ENCODE measurements at places on chromosomes 1 and 21. TPM values are rescaled to one million over a fixed set of nuclear protein-coding genes. Genes with fewer than 3 reads are reported as not detected.

COA7 gene
- total RNA-seq, result 14.2 TPM

FMO5 gene
- total RNA-seq, result 0.62 TPM

DNA sequence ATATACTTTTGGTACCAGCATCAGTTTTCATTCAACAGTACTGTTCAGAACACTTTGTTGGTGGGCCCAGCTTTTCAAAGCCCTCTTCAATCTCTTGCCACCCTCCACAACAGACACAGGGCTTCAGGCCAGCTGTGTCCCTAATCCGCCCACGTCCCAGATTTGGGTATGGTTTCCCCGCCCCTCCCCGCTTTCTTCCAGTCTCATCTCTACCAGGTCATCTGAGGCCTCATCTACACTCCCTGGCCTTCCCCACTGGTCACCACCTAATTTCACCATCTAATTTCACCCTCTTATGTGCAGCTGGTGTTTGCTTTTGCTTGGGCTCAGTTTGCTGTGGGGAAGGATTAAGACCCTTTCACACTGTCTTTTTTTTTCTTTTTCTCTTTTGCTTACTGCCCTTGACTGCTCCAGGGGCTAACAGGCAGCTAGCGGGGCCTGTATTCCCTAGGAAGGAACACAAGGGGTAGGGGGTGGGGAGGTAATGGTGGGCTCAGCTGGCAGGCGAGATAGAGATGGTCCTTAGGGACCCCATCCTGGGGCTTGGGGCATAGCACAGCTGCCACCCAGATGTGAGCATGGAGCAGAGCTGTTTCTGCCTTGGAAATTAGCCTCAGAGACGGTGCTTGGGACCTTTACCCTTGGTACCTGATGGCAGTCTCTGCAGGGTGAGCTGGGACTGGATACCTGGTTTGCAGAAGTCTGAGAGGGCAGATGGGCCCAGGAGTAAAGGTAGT lies 3.8 kb upstream of the EPB41 start:
- DNase-seq, result no peak

L1TD1 gene
- 0.67 TPM for total RNA-seq

PDC gene
- not detected for total RNA-seq

- no peak for DNase-seq
Observed at GRCh38 chr1:47036764-47037163, 13.3 kb downstream of the CYP4X1 start.

GRCh38 chr1:26469558-26469957 lies 2.7 kb upstream of the HMGN2 start:
- DNase-seq, result no peak

- peak; percentile 84 for DNase-seq
Observed at GRCh38 chr1:24080131-24080530, 31.8 kb downstream of the MYOM3 start.

DNA sequence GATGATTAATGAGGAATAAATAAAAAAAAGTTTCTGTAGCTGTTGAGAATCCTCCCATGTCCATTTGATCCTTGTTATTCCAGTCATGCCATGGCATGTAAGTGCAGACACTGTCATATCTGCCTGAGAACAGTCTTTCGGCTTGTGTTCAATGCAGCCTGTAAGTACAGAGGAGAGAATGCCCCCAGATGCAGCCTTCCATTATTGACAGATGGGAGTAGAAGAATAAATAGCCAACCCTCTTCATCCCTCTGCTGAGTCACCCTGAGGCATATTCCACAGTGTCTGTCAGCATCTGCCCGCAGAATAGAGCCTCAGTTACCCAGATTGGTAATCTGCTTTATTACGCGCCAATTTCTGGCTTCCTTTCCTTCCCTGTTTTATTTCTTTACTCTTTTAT lies 139.4 kb downstream of the LRRC7 start:
- DNase-seq, result no peak

KRTAP19-1 gene
- total RNA-seq, result not detected

DNA sequence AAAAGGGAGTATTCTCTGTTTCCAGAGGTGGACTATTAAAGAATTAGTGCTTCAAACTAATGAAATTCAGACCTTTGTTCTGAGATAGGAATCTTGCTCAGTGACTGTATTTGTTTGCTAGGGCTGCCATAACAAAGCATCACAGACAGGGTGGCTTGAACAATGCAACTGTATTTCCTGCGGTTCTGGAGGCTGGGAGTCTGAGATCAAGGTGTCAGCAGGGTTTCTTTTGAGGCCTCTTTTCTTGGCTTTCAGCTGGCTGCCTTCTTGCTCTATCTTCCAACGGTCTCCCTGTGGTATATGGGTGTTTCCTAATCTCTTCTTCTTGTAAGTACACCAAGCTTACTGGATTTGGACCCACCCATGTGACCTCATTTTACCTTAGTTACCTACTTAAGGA lies 264.6 kb upstream of the PROX1 start:
- no peak for DNase-seq

DNA sequence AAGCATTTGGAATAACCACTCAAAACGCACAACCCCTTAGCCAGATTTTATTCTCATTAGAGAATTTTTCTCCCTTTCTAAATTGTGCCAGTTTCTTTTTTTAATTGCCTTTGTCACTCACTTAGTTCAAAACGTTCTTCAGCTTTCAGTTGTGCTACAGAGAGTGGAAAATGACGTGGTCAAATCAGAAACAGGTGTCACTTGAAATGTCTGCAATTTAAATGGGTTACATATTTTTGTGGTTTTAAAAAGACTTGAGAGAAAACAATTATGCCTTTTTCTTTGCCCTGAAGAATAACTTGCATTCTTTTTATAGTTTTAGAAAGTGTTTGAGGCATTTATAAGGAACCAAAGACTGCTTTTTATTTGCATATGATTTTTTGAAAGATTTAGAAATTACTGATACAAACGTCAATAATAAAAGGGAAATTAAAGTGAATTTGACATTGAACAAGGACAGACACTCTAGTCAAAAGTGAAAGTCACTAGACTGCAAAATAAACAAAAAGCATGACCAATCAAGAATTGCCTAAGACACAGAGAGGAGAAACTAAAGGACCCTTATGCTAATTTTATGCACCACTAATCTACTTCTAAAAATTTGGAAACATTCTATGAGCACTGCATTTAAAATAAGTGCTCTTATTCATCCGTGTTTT lies 191.0 kb downstream of the TPR start:
- DNase-seq, result no peak

- DNase-seq, result no peak
Observed at GRCh38 chr1:54955359-54955758, 25.1 kb upstream of the TMEM61 start.

GRCh38 chr1:223667484-223668182 lies 2.1 kb upstream of the CAPN8 start:
- no peak for DNase-seq

DNA sequence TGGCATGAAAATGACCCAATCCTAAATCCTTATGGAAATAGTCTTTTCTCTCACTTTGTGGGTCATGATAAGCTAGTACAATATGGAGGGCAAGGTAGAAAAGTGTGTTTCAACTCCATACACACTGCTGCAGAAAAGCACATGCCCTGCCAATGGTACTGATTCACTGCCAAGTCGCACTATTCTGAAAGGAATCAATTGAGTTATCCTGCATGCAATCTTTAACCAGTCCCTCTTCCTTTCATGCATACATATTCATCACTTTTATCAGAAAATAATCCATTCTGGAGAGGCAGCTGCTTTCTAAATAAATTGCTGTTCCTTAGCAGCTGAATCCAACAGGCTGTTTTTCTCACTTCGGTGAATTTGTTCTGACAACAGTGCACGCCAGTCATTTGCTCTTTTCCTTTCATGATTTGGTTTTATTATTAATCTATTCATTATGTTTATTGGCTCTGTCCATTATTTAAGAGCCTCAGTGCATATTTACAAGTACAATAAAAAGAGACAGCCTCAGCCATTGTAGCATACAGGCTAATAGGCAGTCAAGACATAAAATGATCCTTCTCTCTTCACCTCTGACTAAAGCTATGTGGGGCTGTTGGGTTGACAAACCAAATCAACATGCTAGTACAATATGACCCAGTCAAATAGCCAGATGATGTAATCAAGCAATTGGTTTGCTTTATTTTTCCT lies 108.8 kb downstream of the CHD1L start:
- DNase-seq, result no peak

GRCh38 chr1:235919833-235920441 lies 53.2 kb upstream of the LYST start:
- no peak for DNase-seq

GRCh38 chr1:107871687-107872395 lies 93.1 kb downstream of the VAV3 start:
- DNase-seq, result no peak

EPHX1 gene
- total RNA-seq, result 39.2 TPM

FMO1 gene
- 1.3 TPM for total RNA-seq

GRCh38 chr1:164767752-164768402 lies 208.9 kb downstream of the PBX1 start:
- DNase-seq, result no peak

DNA sequence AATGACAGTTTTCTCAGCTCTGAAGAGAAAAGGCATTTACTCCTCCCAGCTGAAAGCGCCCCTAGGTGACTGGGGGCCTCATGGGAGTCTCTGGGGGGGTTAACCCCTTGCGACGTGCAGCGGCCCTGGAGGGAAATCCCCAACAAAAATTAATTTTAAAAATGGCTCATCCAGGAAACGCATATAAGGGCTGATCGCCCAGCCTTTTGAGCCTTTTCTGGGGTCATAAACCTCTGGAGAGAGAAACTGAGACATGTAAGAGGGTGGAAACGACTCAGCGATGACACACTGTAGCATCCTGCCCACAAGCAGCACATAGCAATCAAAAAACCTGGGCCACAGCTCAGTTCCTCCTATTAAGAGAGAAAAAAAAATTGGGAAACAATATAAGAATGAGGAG lies 20.4 kb upstream of the HPDL start:
- DNase-seq, result no peak

DNA sequence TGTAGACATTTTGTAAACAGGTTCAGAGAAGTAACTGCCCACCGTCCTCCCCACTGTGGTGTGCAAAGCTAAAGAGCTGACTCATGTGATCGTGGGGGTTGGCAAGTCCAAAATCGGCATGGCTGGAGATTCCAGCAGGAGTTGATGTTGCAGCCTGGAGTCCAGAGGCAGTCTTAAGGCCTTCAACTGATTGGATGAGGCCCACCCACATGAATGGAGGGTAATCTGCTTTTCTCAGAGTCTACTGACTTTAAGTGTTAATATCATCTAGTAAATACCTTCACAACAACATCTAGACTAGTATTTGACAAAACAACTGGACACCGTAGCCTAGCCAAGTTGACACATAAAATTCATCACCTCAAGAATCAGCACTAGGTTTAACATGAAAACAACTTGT lies 281.6 kb downstream of the KIF26B start:
- DNase-seq, result no peak

GRCh38 chr1:89358287-89358893 lies 5.5 kb upstream of the GBP6 start:
- DNase-seq, result peak; percentile 81

RNU1-1 gene
- total RNA-seq, result 6,195 TPM

CTSS gene
- 18.9 TPM for total RNA-seq

GRCh38 chr1:183279835-183280234 lies 93.8 kb downstream of the LAMC2 start:
- peak; percentile 90 for DNase-seq

ADORA1 gene
- total RNA-seq, result 12.1 TPM

- no peak for DNase-seq
Observed at GRCh38 chr1:216765346-216766300, 42.4 kb upstream of the ESRRG start.

- DNase-seq, result no peak
Observed at GRCh38 chr1:90963651-90964050, 58.2 kb downstream of the ZNF644 start.

REN gene
- not detected for total RNA-seq

- DNase-seq, result no peak
Observed at GRCh38 chr1:42979896-42980800, 21.5 kb upstream of the SLC2A1 start.

FTCD gene
- 0.83 TPM for total RNA-seq

PIK3R3 gene
- 55.3 TPM for total RNA-seq

HSD3B1 gene
- not detected for total RNA-seq

GRCh38 chr21:35259457-35259856 lies 210.4 kb upstream of the RUNX1 start:
- no peak for DNase-seq

RRAGC gene
- 23.6 TPM for total RNA-seq

DNA sequence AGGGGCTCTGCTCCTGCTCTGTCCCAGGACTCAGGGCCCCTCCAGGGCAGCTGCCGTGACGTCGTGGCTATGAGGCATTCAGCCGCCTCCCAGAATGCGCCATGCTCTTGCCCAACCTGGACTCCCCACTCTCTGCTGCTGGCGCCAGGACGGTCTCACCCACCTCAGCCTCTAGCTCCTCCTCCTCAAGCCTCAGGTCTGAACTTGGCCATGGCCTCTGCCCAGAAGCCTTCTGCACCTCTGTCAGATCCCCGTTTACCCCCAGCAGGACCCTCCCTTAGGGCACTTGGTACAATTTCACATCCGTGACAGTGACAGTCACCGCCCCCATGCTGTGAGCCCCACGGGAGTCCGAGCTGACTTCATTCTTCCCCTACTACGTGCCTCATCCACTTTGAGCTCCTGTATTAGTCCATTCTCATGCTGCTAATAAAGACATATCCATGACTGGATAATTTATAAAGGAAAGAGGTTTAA lies 4.9 kb downstream of the CSTB start:
- no peak for DNase-seq

DNA sequence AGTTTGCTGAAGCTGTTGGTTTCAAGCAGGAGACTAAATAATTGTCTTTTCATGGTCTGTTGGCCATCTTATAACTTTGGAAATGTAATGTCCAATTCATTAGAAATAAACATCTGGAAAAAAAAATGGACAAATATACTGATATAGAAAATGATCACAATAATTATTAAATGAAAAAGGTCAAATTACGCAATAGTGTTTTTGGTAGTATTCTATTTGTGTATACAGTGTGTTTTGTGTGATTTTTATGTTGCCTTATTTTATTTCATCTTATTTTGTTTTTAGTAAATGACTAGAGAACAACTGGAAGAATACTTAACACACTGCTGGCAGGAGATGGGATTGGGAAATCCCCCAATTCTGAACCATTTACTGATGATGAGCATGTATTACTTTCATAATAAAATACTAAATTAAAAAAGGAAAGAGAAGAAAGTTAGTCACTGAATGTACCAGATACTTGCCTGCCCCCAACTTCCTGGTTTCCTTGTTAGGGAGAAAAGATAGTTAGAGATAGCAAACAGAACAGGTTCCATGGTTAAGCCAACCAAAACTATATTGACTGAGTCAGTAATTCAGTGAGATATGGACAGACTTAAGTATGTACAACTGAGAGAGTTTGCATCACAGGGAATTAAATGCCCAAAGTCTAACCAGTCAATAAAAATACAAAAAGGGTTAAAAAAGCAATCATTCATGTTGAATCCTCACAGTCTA lies 24.0 kb upstream of the SAMD13 start:
- no peak for DNase-seq

GRCh38 chr1:60972841-60973364 lies 109.5 kb upstream of the NFIA start:
- no peak for DNase-seq

C8A gene
- total RNA-seq, result not detected

FCAMR gene
- total RNA-seq, result not detected

- no peak for DNase-seq
Observed at GRCh38 chr1:77824694-77825093, 45.2 kb downstream of the MIGA1 start.

SLC35F3 gene
- not detected for total RNA-seq
